CD4-positive, alpha-beta T cell treated with Interleukin-15 for 1 hour (primary cell): ENCODE measurements at places on chromosomes 12 and 14.

- DNase-seq, result no peak
These were observed 473.1 kb downstream of the EGLN3 start for GRCh38 chr14:33477797-33478196.

- no peak for DNase-seq
These were observed 192.9 kb upstream of the GARIN6 start for GRCh38 chr12:99454539-99455172.

- no peak for DNase-seq
These were observed 21.7 kb downstream of the GNS start for GRCh38 chr12:64737539-64737938.

DNA sequence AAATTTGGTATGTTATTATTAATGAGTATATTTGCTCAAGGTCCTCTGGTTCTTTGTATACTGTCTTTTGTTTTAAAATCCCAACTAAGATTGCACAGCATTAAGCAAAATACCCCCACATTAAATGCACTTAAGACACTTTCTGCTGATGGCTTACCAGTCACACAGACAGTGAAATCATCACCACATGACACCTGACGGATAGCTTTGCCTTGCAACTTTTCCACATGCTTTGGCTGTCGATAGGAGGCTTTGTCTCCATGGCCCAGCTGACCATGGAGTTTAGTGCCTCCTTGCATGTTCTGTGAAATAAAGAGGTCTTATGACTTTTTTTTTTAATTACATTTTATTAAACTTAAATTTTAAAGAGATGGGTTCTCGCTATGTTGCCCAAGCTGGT lies 19.7 kb downstream of the NEK9 start:
- no peak for DNase-seq

DNA sequence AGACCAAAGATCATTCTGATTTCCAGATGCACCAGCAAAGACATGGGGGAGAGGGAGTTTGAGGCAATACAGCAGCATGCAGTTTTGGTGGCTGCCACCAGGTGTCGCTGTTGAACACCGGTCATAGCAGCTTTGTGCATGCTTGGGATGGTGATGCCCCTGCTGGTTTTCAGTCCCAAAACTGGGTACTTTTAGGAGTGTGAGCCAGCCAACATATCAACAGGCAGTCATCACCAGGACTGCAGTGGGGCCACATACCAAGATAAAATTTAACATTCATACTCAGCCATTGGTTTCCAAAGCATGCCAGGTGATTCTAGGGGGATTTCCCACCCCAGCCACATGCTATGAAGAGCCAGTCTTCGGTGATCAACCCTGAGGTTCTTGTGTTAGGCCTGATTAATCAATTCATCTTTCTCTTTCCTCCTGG lies 64.2 kb downstream of the PHETA1 start:
- no peak for DNase-seq
